ENCODE measurements at places on chromosomes 2 and 18.

DNA sequence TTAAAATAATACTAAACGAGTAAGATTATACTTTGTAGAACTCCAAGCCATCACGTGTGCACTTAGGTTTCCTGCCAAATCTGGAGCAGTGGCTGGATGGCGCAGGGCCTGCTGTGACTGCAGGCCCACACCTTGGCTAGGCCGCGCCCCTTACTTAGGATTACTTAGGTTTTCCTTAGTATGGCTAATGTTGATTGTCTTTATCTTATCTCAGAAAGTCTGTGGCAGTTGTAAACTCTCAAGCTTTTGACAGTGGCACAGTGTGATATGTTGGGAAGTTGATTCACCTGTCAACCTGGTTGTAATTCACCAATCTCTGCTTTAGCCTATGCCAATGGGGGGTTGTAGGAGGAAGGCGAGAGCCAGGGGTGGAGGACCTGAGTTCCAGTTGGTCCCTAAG, 208.4 kb downstream of the ZNF407 start:
- no peak for DNase-seq

DNA sequence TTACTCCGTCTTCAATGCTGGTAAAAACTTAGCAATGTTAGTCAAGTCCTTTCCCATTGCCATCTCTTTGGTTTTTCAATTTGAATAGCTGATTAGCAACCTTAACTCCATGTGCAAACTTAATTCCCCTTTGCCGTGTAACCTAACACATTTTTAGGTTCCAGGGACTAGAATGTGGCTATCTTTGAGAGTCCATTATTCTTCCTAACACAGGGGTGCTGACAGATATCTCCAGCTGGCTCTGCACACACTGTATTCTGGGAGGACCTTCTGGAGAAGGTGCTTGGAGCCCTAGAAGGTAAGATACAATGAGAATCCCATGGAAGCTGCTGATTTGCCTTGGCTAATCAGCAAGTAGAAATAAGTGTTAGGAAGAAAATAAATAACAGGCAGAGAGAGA, 104.6 kb upstream of the STON1 start:
- DNase-seq: no peak

GRCh38 chr2:138711812-138712211, 68.4 kb downstream of the NXPH2 start:
- no peak for DNase-seq

- DNase-seq: no peak
Measured at GRCh38 chr18:23442958-23443357, 10.1 kb upstream of the RIOK3 start.

GRCh38 chr2:43927442-43927841, 68.3 kb downstream of the LRPPRC start:
- no peak for DNase-seq

- no peak for DNase-seq
Measured at GRCh38 chr2:54428108-54428831, 27.9 kb upstream of the SPTBN1 start.

GRCh38 chr18:79608069-79608468, 71.5 kb upstream of the CTDP1 start:
- no peak for DNase-seq

- DNase-seq: no peak
Measured at GRCh38 chr2:219396863-219397457, 9.2 kb upstream of the DNPEP start.

- DNase-seq: no peak
Measured at GRCh38 chr2:5392658-5393057, 299.5 kb upstream of the SOX11 start.

GRCh38 chr2:43611987-43612894, 16.4 kb upstream of the THADA start:
- DNase-seq: no peak

DNA sequence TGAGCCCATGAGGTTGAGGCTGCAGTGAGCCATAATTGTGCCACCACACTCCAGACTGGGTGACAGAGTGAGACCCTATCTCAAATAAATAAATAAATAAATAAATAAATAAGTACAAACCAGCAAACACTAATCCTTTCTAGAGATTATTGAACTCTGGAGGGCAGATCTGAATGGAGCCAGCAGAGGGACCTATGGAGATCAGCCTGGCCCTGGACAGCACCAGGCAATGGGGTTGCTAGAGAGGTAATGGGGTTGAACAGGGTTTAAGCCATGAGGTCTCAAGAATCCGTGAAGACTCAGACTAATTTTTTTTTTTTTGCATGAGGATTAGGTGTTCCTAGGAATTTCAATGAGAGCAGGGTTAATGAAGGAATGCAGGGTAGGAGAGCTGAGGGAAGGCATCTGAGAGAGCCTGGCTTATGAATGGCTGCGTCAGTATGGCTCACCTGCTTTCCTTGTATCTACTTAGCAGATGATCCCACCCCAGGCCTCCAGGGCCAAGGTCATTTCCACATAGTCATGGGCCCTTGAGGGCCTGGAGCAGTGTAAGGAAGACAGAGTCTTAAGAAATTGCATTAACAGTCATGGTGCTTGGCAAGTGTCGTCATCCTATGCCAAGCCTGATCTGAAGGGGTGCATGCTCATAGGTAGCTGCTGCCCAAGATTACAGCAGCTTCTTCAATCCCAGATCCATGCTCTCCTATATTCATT, 34.6 kb upstream of the IL37 start:
- DNase-seq: no peak

- no peak for DNase-seq
Measured at GRCh38 chr2:10038716-10039115, 4.6 kb upstream of the KLF11 start.

GRCh38 chr18:60188958-60189357, 183.6 kb downstream of the MC4R start:
- no peak for DNase-seq

DNA sequence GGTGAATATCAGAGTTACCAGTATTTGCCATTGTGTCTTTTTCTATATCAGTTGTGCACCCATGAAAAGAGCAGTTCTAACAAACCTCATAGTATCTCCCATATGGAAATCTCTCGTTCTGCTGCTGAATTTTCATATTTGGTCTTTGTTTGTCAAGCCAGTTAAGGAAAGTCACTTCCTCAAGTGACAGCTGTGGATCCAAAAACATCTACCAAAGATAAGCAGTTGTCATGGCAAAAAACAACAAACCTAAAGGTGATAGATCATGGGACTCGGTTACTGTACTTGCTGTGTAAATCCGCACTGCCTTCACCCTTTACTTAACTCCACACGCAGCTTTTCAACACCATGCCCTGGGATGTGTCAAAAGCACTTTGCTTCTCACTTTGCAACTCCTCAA, 17.3 kb downstream of the BMP10 start:
- DNase-seq: no peak

- no peak for DNase-seq
Measured at GRCh38 chr2:82230406-82230805, 1925.9 kb upstream of the LRRTM1 start.
